Endothelial cell of umbilical vein (primary cell): ENCODE measurements at places on chromosomes 6 and 20. TPM values are rescaled to one million over a fixed set of nuclear protein-coding genes. Genes with fewer than 3 reads are reported as not detected.

The POU3F2 gene
- total RNA-seq = not detected in 2 replicates

The SAPCD1 gene
- total RNA-seq = 9.4 and 11.7 TPM in 2 replicates

The EYS gene
- total RNA-seq = 0.27 and 0.81 TPM in 2 replicates

The HSD17B8 gene
- 4.0 and 4.3 TPM in 2 replicates for total RNA-seq

The SMPD2 gene
- total RNA-seq = 6.9 and 8.5 TPM in 2 replicates

The SLC44A4 gene
- 0.12 and 0.84 TPM in 2 replicates for total RNA-seq
